Jurkat, Clone E6-1 (cell line): ENCODE measurements at places on chromosomes 11 and 22.

DNA sequence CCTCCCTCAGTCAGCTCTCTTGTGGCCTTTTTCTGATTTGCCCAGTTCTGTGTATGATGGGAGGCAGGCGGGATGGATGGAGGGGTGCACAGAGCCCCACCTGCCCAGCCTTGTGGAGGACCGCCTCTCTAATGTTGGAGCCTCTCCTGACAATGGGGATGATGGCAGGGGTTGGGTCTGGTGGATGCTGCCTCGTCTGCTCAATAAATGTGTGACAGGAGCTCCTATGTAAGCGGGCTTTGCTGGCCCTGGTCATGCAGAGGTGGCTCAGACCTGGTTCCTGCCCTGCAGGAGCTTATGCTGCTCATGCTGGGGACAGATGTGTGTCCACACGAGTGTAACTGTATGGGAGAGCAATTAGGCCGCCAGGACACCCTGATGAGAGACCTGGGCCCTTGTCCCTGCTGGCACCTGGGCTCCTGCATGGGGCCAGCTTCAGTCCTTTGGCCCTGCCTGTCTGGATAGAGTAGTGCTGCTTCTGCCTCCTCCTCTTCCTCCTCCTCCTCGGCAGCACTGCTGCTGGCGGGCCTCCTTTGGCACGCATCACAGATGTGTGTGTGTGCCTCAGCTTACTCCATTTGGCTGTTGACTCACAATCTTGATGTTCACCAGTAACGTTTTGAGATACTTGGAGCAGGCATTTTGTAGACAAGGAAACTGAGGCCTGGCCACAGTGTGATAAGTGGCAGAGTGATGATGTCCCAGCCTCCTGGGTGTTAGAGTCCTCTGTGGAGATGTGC, 131.0 kb downstream of the TBC1D22A start:
- DNase-seq = no peak

DNA sequence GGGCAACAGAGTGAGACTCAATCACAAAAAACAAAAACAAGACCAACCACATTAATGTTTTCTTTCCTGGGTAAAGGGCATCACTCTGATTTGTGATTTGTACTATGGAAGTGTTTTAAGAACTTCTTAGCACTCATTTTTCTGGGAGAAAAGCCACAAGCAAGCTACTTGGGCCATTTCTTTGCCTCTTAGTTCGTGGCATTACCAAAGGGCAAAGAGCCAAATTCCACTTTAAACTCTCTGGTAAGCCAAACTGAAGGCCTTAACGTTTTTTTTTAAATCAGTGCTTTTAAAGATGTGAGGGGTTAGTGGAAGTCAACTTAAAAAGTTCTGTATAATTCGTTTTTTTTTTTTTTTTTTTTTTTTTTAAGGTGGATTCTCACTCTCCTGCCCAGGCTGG, 36.9 kb downstream of the CAT start:
- DNase-seq = no peak

GRCh38 chr11:43723617-43724016, 43.1 kb downstream of the HSD17B12 start:
- no peak for DNase-seq

DNA sequence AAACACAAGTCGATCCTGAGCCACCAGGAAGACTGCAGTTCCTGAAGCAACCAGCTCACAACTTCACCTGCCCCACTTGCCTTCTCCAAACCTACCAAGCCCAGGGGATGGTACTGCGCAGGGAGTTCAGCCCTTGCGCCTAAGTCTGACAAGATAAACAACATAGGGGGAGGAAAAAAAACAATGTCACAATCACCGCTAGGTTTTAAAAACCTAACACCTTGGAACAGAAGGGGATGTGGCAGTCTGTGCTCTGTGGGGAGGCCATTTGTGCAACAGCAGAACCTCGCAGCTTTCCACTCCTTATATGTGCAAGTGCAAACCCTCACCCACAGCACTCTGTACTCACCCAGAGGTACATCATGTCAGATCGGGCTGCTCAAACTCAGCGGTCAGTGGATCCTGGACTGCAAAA, 134.2 kb downstream of the RBFOX2 start:
- DNase-seq = no peak

- DNase-seq = no peak
Measured at GRCh38 chr11:99987821-99988470, 699.1 kb upstream of the ARHGAP42 start.
